ENCODE measurements at places on chromosomes 6 and 20. TPM values are rescaled to one million over a fixed set of nuclear protein-coding genes. Genes with fewer than 3 reads are reported as not detected.
A peak's percentile ranks its signal among the peaks of the same experiment; 100 is the strongest.

Gene C20orf202
- total RNA-seq, result under 0.01 TPM

Gene MAFB
- 7.7 TPM for total RNA-seq

DNA sequence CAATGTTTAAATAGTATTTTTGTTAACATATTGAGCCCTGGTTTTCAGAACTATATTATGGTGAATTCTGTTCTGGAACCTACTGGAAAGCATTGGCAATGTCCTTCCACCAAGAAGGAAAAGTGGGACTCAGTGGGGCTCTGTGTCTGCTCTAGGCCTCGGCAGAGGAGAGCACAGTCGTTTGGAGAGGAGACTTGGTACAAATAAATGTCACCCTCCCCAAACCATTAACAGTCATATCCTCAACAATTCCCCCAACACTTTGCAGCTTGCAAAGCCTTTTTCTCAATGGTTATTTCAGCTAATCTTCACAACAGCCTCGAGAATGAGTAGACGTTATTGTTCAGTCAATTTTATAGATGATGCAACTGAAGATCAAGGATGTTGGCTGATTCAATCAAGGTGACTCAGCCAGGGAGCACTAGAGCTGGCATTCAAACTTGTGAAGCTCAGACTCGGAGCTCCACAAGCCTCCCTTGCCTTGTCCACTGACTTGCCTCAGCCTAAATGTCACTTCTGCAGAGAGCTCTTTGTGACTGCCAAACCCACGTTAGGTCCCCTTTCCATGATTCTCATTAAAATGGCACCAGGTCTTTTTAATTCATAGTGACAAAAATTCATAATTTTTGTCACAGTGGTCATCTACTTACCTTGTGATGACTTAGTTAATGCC lies 60.6 kb downstream of the TOX2 start:
- peaks cover 5% of the 10 kb centered on the region for H3K4me1 ChIP-seq
- peak; percentile 90 for DNase-seq
- peak overlapping the region; percentile 46 for H3K27ac ChIP-seq
- H3K36me3 ChIP-seq, result no peaks in the 10 kb centered on the region
- no peak overlapping the region for H3K4me3 ChIP-seq

DNA sequence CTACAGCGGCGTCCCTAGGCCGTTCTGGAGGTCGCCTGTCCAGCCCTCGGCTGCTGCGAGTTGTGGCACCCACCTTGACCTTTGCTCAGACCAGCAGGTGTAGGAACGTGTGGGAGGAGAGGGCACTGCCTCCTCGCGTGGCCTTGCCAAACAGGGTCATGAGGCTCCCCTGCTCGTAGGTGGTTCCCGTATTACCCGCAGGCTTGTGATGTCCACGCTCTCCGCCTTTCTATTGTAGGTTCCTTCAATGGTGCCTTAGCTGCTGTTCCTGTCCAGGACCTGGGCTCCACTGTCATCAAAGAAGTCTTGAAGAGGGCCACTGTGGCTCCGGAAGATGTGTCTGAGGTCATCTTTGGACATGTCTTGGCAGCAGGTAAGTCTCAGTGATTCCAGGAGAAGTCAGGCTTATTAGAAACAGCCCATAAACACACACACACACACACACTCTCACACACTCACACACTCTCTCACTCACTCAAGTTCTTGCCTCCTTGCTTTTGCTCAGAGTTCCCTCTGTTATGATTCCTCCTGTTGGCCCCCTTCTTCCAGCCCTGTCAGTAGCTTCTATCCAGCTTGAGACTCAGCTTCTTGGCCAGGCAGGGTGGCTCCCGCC lies 942 bp downstream of the ACAT2 start:
- peak overlapping the region; percentile 91 for H3K27ac ChIP-seq
- peaks cover 6% of the 10 kb centered on the region for H3K36me3 ChIP-seq
- peaks cover 24% of the 10 kb centered on the region for H3K4me1 ChIP-seq
- H3K27me3 ChIP-seq, result no peaks in the 10 kb centered on the region
- peak overlapping the region; percentile 52 for H3K4me3 ChIP-seq

Measured in fibroblast of lung (primary cell).